ENCODE measurements at places on chromosomes 16 and 17. TPM values are rescaled to one million over a fixed set of nuclear protein-coding genes. Genes with fewer than 3 reads are reported as not detected.

- no peak for DNase-seq
Measured at GRCh38 chr16:70399951-70400350, 38.9 kb downstream of the ST3GAL2 start.

GRCh38 chr17:52410781-52411180 lies 252.3 kb upstream of the CA10 start:
- no peak for DNase-seq

- DNase-seq: no peak
Measured at GRCh38 chr17:82884341-82884969, 44.6 kb upstream of the ZNF750 start.

The PRKCB gene
- total RNA-seq: not detected

DNA sequence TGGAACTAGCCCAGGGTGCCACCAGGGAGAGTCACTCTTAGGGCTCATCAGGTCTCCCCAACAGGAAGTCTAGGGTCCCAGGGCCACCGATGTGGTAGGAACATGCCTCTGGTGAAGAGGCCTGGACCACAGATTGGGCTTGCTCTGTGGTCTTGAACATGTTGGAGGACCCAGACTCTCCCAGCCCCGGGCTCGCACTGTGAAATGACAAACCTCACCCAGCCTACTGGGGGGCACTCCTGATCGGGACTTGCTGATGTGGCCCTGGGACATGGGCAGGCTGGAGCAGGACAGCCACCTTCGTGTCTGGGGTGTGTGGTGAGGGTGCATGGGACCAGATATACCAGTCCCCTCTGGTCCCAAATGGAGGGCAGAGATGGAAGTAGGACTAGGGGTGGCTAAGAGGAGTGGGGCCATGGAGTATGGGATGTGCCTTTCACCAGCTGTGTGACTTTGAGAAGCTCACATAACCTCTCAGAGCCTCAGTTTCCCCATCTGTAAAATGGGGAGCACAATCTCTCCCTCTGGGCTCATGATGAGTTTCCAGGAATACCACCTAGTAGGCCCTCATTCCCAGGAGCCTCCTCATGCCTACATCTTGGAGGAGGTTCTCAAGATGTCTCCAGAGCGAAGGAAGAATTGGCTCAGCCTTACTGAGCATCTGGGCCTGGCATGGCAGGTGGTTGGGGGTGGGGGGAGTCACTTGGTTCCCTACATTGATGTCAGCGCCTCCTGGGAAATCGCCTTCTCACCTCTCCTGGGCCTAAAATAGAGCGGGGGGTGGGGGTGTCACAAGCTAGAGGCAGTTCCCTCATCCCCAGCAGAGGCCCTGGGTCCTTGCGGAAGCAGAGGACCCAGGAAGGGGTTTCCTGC lies 1.5 kb upstream of the ADAM11 start:
- DNase-seq: no peak

The RPL27 gene
- 1,613 TPM for total RNA-seq

The RSKR gene
- 18.9 TPM for total RNA-seq

GRCh38 chr17:3817851-3818605 lies 17.0 kb upstream of the ITGAE start:
- no peak for DNase-seq

The GSG1L gene
- total RNA-seq: not detected

The PPP1R27 gene
- total RNA-seq: 0.93 TPM

The SHPK gene
- total RNA-seq: 17.4 TPM

DNA sequence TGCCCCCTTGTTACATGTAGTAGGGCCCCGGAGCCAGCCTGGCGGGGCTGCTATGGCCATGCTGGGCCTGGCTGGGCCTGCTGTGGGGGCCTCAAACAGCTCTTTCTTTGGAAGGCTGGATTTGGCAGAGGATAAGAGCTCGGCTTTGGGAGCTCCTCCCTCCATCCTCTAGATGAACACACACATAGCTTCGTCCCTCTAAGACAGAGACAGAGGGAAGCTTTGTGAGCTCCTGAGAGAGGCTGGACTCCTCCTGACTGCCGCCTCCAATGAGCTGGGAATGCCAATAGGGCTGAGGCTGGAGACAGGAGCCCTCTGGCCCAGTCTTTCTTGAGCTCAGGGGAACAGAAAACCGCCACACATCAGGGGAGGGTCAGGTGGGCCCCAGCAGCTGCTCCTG lies 37.3 kb upstream of the CDC42EP4 start:
- no peak for DNase-seq

DNA sequence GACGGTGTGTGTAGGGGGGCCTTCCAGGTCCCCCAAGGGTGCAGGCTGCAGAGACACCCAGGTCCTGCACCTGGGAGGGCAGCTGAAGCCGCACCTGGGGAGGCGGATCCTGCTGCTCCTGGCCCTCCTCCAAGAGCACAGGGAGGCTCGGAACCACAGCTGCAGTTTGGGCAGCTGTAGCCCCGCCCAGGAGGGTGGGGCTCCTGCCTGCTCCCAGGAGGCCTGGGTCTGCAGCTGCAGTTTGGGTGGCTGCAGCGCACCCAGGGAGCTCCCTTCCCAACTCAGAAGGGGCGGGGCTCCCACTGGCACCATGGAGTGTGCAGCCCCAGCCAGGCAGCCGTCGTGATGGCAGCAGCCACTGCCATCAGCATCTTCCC lies 69.4 kb upstream of the NKD1 start:
- no peak for DNase-seq

The ANKRD40CL gene
- 11.4 TPM for total RNA-seq

GRCh38 chr16:22400900-22401299 lies 26.5 kb upstream of the CDR2 start:
- DNase-seq: no peak

The LLGL2 gene
- 165 TPM for total RNA-seq

The SLC5A2 gene
- 3.0 TPM for total RNA-seq

DNA sequence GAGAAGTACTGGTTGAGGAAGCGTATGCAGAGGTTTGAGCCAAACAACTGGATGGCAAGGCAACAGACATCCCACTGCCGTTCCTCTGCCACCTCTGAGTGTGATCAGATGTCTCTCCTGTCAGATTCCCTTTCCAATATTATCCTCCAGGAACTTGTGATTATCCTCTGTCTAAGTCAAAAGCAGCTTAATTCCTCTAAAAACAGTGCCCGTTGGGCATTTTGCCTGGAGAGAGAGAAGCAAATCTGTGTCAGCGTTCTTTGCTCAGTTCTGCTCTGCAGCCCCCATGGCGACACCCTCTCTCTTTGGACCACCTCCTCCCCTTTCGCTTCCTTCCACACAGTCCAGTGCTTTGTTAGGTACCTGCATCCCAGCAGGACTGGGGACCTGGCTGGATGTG lies 56.1 kb upstream of the TBX2 start:
- no peak for DNase-seq

DNA sequence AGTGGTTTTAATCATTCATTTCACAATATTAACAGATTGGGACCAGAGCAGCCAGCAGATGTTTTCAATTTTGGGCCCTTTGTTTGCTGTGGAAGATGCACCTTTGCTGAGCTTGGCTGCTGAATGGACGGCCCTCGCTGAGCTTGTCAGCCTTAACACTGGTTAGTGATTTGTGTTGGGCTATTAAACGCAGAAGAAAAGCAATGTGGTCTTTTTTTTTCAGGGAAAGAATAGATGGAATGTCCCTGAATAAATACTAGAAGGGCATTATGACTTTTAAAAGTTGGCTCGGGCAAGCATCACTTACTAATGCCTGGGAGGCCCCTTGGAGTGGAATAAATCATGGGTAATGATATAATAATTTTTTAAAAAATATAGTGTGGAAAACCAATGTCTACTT lies 297.0 kb downstream of the MAP2K6 start:
- no peak for DNase-seq

The CASKIN2 gene
- 41.8 TPM for total RNA-seq

DNA sequence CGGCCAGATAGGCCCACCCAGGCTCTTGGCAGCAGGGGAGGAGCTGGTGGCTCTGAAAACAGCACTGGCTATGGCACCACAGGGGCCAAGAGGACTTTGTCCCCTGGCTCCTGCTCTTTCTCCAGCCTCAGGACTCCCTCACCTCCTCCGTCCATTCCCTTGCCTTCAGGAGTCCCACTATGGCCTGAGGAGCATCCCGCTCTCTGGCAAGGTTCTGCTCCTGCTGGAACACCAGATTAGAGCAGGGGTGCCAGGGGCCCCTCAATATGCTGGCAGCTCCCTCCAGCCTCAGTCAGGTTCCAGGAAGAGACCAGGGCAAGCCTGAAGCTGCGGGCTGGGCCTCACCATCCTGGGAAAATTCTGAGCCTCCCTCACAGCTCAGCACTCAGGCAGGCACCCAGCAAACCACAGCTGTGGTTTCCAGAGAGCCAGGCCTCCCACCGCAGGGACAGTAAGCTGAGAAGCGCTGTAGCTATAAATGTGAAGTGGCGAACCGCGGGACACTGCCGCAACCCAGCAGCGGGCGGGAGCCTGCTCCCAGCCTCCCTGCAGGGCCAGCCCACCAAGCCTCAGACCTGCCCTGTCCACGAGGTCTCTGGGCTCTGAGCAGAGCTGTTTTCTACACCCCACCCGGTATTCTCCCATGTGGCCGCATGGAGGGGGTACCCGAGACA lies 25.7 kb downstream of the C17orf100 start:
- DNase-seq: no peak

- DNase-seq: peak; percentile 38
Measured at GRCh38 chr17:44362949-44363612, 572 bp downstream of the FAM171A2 start.

The TBC1D3E gene
- total RNA-seq: not detected

DNA sequence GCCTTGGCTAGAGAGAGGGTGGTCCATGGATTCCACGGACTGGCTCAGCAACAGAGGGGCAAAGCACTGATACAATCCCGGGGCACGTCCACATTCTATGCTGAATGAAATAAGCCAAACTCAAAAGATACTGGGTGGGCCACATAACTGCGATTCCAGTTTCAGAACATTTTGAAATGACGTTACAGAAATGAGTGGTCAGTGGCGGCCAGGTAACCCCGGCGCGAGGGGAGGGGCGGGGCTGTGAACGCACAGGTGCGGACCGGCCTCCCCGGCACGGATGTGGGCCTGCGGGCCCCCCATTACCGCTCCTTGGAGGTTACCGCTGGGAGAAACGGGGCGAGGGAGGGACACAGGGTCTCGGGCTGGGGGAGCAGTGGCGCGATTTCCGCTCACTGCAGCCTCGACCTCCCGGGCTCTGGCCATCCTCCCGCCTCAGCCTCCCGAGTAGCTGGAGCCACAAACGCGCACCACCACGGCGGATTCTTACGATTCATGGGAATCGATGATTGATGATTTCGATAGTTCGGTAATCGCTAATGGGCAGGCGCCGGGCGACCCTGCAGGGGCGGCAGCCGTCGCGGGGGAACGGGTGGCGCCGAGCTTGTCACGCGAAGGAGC lies 559 bp downstream of the MVD start:
- DNase-seq: no peak

DNA sequence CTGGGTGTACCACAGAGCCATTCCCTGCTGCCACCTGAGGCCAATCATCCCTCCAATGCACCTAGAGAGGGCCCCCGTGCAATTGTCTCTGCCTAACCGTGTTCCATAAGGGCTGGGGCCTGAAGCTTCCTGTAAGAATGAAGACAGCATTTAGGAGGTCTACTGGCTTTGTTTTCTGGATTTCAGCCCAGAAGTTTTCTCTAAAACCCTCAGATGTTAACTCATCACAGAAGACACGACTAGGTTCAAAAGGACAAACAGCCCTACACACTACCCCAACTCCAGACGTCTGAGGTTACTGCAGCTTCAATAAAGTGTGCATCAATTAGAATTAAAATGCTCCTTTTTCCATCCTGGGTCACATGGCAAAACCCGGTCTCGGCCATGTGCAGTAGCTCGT lies 10.8 kb upstream of the DRG2 start:
- no peak for DNase-seq

The ITGA2B gene
- 5.9 TPM for total RNA-seq

Measured in Caco-2 (cell line).